ENCODE measurements at places on chromosomes 7 and 10.

DNA sequence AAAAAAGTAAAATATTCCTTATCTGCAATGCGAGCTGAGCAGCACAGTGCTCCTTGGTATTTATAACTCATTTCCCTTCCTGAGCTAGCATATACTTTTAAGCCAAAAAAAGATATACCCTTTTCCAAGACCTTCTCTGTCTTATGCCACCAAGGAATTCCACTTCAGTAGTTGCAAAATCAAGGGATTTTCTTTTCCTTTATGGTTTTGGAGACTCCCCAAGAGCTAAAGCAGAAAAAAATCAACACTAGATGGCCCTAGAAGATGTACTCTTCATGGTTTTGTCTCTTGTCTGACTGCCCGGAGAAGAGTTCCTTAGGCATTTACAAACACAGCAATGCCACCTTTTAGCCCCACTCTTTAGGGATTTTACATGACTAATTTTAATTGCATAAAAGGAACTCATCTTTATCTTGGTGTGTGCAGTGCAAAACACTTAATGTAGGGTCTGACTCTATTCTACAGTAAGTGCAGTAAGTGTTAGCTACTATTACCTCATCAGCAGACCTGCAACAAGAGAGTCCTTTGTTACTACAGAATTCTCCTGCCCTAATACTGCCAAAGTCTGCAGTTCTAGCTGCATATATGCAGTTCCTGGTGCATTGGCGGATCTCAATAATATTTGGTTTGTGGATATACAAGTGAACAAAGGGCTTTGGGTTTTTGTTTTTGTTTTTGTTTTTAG is 443.3 kb downstream of the GFRA1 start:
- no peak for DNase-seq

DNA sequence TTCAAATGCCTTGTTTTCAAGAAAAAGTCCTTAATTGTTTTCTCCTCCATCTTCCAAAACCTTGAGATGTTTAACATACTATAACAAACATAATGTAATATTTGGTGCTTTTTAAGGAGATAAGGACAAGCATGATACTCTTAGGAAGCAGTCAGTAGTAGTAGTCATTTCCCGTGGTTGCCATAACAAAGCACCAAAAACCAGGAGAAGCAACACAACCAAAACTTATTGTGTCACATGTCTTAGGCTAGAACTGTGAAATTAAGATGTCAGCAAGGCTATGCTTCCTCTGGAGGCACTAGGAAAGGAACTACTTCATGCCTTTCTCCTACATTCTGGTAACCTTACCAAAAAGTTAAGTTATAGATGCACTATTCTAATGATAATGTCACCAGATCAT is 106.8 kb downstream of the MBL2 start:
- no peak for DNase-seq

GRCh38 chr7:128863433-128863989 is 855 bp downstream of the ATP6V1F start:
- DNase-seq = peak; percentile 61

DNA sequence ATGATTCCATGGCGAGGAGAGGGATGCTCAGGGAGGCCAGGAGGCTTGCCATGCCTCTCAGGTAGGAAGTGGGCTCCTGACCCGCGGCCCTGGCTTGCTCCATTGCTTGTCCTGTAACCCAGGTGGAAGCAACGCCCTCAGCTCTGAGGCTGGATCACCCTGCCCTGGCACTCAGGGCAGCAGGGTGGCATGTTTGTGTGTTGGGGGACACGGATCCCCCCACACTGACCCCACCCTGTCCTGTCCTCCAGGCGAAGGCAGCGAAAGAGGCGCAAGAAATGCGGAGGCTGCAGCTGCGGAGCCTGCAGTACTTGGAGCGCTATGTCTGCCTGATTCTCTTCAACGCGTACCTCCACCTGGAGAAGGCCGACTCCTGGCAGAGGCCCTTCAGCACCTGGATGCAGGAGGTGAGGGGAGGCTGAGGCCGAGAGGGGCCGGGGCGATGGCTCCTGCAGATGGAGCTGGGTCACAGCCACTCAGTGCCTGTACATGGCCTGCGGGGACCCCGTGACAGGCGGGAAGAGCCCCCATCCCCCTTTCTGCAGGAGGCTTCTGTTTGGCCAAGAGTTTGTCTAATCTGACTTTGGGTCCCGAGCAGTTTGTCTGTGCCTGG is 38.3 kb downstream of the PRF1 start:
- no peak for DNase-seq

DNA sequence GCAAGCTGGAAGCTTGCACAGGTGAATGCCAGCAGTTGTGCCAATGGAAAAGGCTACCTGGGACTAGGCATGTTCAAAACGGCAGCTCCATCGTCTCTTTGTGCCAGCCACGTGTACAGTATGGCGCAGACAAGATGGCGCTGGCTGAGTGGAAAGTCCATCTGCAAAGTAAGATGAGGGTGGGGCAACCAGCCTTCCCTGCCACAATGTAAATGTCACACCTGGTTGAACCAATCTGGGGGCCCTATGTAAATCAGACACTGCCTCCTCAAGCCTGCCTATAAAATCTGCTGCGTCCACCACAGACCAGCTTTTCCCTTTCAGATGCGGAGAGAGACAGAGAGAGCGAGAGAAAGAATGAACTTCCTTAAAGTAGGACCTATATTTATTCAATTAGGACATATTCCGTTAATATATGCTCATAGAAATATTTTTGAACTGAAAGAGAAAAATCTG is 18.5 kb upstream of the C7orf33 start:
- no peak for DNase-seq

GRCh38 chr10:21702633-21703111 is 168.6 kb downstream of the MLLT10 start:
- DNase-seq = no peak

GRCh38 chr10:31413325-31413724 is 94.3 kb downstream of the ZEB1 start:
- DNase-seq = no peak

DNA sequence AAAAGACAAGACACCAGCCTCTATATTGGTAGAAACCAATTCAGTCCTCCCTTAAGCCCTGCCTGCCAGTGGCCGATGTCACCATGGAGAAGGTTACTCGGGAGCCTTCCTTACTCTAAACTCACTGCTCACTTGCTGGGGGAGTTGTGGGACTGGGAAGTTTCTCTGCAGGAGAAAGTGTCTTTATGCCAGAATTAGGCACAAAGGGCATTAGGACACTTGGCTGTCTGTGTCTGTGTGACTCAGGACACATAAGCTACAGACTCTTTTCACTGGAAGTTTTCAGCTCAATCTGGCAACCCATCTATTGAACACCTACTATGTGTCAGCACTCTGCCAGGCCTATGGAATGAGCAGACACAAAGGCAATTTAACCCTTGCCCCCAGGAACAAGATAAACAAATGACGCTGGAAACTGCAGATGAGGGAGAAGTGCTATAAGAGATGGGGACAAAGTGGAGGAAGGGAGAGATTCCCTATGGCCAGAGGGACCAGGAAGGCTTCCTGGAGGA is 49.5 kb upstream of the CACUL1 start:
- DNase-seq = no peak

- DNase-seq = no peak
Measured at GRCh38 chr7:5699467-5700384, 81.7 kb downstream of the RNF216 start.

DNA sequence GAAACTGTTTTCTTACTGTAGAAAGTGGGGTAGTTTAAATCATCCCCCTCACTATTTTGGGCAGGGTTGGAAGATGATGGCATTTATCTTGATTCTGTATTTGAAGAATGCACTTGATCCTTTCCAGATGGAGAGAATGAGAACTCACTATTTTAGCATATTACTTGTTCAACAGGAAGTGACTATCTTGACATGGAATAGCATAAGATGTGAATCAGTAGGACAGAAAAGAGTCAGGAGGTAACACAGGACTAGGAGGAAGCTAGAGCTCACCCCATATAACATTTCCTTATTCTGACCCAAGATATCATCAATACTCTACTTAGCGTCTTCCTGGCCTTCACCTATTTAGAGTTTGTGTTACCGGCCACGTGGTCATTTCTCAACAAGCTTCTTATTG is 400.2 kb downstream of the PHTF2 start:
- no peak for DNase-seq

DNA sequence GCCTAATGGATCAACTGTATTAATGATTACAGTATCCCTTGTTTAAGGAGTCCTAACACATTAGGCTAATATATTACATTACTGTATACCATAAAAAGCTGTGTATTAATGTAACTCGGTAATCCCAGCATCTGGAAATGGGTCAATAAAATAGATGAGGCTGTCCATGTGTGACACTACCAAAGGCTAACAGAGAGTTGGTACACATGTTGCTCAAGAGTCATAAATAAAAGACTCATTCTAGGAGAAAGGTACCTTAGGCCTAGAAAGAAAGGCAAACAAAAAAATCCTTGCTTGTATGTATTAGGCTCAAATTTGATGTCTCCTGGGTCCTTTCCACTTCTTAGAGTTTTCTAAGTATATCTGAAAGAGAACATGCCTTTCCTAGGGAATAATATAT is 14.6 kb downstream of the MCMBP start:
- no peak for DNase-seq

- DNase-seq = no peak
Measured at GRCh38 chr7:64992971-64993370, 2.1 kb upstream of the ZNF117 start.

- DNase-seq = no peak
Measured at GRCh38 chr7:14144538-14144937, 155.1 kb upstream of the ETV1 start.

DNA sequence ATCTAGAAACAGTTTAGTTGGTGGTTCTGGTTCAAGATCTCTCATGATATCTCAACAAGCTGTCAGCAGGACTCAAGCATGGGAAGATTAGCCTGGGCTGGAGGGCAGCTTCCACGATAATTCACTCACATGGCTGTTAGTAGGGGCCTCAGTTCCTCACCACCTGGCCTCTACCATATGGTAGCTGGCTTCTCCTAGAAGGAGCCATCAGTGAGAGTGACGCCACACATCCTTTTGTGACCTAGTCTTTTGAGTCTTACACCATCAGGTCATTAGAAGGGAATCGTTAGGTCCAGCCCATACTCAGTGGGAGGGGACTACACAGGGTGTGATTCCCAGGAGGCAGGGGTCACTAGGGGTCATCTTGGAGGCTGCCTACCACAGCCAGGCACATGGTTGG is 239.3 kb upstream of the PLPP4 start:
- DNase-seq = no peak

GRCh38 chr10:93481637-93482144 is 443 bp downstream of the MYOF start:
- no peak for DNase-seq

DNA sequence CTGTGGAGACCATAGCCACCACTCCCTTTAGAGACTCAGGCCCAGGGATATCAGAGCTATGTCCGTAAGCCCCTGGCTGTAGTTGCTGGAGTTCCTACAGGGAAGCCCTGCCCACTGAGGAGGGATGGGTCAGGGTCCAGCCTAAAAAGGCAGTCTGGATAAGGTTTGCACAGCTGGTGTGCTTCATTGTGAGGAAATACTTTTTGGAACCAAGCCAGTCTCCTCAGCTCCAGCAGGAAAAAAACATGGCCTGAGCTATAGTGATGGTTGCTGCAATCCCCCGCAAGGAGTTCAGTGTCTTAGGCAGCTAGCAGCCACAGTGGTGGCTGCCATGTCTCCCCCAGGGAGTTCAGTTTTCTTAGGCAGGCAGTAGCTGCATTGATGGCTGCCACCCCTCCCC is 52.6 kb upstream of the CYP2C8 start:
- DNase-seq = no peak

DNA sequence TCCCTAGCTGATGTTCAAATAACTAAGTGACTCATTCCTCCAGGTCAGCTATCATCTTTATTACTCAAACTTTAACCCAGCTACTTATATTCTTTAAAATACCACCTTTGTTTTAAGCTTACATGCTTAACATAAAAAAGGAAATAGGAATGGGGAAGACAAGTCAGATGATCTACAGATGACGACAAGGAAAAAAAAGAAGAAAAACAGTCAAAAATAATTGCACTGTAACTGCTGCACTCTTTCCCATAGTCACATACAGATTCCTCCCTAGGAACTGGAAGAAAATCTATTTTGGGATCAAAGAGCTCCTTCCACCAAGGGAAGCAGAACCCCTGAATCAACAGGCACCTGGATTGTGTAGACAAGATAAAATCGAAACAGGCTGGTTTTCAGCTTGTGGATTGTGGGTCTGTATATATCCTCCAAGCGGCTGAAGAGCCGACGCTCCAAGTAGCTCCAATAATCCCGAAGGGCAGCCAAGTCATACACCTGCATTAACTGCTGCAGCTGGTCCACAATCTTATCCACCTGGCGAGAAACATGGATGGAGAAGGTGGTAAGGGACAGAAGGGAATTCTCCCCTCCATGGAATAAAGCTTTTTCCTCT is 2.0 kb downstream of the WDR91 start:
- DNase-seq = no peak

- DNase-seq = no peak
Measured at GRCh38 chr10:119207713-119208552, 562 bp downstream of the GRK5 start.

DNA sequence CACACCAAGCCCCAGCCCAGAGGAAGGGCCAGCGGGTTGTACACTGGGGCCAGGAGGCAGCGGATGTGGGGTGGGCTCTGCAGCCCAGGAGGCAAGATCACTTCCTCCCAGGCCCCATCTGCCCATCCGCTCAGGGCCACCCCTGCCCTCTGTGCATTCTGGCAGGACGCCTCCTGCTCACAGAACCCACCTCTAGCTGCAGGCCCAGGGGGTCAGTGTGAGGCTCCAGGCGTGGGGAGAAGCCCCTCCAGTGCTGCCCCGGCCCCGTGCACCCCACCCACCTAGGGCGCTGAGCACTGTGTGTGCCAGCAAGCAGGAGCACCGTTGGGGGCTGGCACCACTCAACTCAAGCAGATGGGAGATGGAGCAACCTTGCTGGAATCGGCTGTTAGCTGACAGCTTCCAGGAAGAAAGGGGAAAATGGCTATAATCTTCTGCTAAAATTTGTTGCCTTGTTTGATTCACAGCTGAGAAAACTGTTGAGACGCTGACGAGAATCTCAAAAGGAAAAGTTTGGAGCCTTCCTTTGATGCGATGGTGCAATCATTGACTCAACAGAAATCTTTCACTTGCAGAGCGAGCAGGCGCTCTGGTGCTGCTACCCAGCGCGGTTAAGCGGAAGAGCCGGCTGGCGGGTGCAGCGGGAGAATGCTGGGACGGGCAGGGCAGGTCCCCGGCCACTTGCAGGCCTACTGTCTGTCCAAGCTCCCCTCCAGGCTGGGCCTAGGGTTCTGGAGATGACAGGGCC is 276.1 kb downstream of the ELFN1 start:
- no peak for DNase-seq

DNA sequence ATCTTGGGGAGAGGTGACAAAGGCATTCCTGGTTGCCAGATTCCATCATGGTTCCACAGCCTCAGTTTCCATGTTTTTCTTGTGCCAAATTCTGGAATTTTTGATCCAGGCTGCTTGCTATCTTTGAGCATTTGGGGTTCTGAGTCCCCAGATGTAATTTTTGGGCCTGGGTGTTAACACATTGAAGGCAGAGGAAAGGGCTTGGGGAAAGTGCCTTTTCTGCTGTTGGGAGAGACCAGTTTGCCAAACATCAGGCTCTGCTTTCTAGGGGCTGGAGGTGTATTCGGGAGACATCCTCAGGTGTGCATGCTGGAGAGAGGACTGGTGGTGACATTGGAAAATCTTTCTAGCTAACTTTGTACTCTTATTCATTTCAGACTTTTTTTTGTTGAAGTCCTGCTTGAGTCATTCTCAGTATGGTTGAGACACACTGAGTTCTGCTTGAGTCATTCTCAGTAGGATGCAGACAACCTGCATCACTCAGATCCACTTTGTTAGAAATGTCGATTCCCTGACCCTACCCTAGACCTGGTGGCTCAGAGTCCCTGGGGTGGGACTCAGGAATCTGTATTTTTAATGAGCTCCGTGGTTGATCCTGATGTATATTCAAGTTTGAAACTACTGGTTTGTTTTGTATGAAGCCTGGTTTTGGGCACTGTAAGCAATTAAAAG is 101.0 kb downstream of the LRMDA start:
- no peak for DNase-seq
